Stimulated activated CD4-positive, alpha-beta T cell treated with anti-CD3 and anti-CD28 coated beads, Interleukin-1b, Interleukin-23, amount 100 ng/mL, for 24 hours (primary cell): ENCODE measurements at places on chromosomes 6 and 20.

- DNase-seq: no peak
Observed at GRCh38 chr6:131107151-131107550, 28.1 kb upstream of the AKAP7 start.

- DNase-seq: no peak
Observed at GRCh38 chr6:150377211-150377781, 8.5 kb downstream of the IYD start.

- no peak for DNase-seq
Observed at GRCh38 chr6:51049288-51049982, 230.8 kb downstream of the TFAP2B start.

- DNase-seq: no peak
Observed at GRCh38 chr20:7195704-7196103, 428.2 kb downstream of the BMP2 start.

DNA sequence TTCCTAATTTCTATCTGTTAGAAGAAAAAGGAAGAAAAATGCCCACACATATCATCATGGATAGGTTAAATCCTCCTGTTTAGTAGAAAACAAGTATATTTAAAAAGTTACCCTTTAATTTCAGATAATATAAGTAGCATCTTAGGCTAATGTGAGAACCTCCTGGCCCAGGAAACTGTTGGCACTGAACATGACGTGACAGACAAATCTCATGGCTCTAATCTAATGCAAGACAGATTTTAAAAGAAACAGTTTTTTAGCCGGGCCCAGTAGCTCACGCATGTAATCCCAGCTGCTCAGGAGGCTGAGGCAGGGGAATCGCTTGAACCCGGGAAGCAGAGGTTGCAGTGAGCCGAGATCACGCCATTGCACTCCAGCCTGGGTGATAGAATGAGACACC, 22.9 kb downstream of the CYP39A1 start:
- no peak for DNase-seq

DNA sequence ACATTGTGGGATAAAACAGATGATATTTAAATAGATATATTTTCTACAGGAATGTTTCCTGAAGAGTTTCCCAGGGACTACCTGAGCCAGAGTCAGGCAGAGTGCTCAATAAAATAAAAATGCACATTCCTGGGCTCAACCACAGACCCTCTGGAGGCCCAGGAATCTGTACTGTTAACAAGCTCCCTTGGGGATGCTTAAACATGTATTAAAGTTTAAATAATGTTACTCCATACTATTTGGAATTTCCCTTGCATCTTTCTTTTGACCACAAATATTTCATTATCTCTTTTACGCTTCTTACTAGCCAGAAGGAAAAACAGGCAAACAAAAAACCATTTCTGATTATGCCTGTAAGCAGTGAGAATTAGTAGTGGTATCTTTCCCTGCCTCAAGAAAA, 42.3 kb downstream of the GPR63 start:
- no peak for DNase-seq

GRCh38 chr6:135703007-135703406, 148.5 kb upstream of the PDE7B start:
- DNase-seq: no peak

DNA sequence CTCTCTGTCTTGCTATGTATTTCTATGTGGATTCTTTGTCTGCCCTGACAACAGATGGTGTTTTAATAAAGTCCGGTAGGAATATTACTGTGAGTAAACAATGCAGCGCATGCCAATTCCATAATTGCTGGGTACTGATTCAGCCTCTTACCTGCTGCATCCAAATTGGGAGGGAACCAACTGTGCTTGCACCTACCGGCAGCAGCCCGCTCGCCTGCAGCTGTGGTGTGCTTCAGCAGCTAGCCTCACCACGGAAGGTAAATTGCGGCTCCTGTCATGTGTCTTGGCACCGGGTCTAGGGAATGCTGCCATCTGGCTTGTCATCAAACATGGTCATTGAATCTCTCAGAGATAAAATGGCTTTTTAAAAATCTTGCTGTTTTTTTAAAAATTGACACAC, 704.8 kb upstream of the SLC35B3 start:
- DNase-seq: no peak

GRCh38 chr20:3309226-3309625, 70.2 kb upstream of the SLC4A11 start:
- DNase-seq: no peak

- DNase-seq: no peak
Observed at GRCh38 chr20:17568972-17569521, 828 bp upstream of the DSTN start.

DNA sequence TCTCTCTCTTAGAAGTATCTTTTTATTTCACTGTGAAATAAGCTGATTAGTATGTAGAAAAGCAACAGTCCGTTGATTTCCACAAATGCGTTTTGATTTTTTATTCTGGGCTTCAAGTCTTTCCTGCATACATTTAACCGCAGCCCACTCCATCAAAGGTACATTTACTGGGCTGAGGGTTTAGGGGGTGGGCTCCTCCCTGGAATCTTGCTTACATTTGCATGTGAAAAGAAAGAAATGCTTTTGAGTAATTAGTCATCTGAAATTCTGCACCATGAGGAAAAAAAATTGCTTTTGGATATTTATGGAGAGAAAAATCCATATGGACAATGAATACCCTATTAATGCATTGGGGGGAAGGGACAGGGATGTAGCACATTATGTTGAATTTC, 178.3 kb upstream of the MCHR2 start:
- DNase-seq: no peak

DNA sequence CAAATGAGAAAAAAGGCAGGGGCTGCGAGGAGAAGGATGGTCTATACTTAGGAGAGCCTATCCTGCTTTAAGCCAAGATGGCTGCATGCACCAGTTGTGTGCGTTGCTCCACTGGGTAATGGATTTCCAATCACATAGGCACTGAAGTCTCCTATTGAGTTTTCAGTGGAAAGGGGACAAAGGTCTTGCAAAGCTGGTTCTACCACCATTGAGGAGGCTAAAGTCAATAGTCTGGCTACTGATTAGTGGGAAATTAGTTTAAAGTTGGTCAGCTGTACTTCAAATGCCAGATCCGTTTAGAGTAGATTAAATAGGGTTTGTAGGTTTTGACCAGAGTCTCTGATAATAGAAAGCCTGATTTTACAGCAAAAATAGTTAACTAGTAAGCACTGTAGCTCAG, 104.9 kb downstream of the SESN1 start:
- DNase-seq: no peak

DNA sequence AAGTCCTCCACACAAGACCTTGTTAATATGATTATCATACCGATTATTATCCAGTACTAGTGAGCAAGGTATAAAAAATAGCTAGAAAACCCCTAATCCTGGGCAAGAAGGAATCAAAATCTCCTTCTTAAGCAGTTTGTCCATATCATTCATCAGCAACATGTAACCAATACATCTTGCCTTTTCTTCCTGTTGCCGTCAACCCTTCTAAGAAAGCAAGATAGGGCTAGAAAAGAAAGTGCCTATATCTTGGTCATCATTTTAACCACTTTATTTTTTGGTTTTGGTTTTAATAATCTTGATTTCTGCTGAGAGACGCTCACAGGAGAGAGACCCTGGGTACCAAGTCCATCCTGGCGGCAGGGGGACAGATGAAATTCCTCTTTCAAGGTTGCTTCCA, 27.2 kb upstream of the PREX1 start:
- no peak for DNase-seq
